ENCODE measurements at places on chromosomes 2 and 18.

DNA sequence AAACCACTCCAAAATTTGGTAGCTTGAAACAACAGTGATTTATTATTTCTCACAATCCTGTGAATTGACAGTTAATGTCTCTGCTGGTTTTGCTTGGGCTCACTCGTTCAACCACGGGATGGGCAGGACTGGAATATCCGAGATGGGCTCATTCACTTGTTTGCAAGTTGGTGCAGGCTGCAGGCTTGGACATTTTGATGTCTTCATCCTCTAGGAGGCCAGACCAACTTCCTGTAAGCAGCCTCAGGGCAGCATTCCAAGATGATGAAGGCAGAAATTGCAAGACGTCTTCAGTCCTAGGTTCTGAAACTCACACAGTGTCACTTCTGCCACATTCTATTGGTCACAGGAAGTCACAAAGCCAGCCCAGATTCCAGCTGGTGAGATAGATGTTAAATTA, 47.1 kb downstream of the GPR39 start:
- DNase-seq = no peak

DNA sequence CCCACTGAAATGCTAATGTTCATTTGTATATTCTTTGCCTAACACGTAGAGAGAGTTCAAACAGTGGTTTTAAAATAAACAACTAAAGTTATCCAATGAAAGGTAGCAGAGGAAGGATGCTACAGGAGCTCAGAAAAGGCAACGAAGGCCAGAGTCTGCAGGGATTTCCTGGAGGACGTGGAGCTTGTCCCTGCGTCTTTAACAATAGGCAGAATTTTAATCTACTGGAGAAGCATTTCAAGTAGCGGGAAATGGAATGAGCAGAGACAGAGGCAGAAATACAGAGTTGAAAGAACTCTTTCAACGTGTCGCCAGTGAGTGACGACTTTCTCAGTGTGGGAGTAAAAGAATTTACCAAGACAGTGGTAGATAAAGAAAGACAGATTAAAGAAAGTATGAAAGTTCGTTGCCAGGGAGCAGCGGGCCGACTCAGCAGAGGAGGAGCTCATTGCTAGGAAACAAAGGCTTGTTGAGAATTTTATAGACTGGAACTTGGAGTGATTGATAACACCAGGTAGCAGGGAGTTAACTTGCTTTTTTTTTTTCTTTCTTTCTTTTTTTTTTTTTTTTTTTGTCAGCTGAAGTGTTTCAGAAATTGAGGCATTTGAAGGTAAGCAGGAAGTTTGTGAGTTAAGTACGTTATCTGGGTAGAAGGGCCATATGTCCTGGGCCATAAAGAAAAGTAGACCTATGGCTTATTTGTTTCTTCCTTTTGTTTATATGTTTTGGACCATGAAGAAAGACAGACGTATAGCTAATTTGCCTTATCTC, 625 bp upstream of the NBAS start:
- DNase-seq = peak; percentile 24

DNA sequence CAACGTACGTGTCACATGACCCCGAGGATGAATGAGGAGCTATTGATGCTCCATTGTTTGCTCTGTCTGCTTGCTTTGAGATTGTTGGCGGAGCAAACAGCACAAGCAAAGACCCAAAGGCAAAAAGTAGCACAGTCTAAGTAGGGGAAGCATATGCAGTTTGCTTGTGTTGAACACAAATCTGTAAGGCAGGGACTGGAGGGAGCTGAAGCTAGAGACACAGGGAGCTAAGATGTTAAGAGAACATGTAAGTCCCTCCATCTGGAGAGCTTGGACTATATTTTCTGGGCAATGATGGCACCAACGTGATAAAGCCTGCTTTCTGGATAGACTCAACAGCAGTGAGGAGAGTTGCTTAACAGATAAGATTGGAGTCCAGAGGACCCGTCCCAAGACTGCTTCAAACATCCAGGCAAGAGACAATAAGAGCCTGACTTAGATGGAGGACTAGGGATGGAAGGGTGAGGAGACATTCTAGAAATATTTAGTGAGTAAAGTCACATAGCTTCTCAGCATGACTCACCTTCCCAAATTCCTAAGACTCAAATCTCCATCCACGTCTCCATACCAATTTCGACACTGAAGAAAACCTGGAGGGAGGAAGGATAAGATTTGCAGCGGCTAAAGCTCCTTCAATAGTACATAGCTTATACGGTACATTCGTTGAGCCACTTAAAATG, 88.1 kb upstream of the KLF7 start:
- no peak for DNase-seq

GRCh38 chr2:69192176-69192945, 179.4 kb downstream of the ANTXR1 start:
- DNase-seq = no peak

DNA sequence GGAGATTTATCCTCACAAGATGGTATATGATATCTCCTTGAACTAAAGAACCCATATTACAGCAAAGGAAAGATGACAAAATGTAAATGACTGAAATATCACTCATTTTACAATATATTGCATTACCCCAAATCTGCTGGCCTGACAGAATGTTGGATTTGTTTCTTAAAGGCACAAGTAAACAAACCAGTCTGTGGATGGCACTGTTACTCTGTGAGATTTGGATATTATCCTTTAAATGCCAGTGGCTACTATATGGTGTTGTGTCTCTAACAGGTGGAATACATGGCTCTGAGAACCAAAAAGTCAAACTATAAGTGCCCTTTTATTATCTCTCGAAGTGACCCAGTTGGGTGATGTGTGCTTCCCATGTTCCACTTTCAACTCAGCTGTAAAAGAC, 125.7 kb downstream of the PDE1A start:
- no peak for DNase-seq

Data from activated CD4-positive, alpha-beta memory T cell treated with anti-CD3 and anti-CD28 coated beads, Interleukin-2, amount 10 ng/mL, durations not matched to agents 7 days and 5 days (primary cell).